ENCODE measurements at places on chromosomes 13 and 19.

GRCh38 chr19:55486971-55487923, 989 bp upstream of the SSC5D start:
- DNase-seq, result no peak

- DNase-seq, result no peak
These were observed 11.6 kb downstream of the URI1 start for GRCh38 chr19:29953352-29954247.

DNA sequence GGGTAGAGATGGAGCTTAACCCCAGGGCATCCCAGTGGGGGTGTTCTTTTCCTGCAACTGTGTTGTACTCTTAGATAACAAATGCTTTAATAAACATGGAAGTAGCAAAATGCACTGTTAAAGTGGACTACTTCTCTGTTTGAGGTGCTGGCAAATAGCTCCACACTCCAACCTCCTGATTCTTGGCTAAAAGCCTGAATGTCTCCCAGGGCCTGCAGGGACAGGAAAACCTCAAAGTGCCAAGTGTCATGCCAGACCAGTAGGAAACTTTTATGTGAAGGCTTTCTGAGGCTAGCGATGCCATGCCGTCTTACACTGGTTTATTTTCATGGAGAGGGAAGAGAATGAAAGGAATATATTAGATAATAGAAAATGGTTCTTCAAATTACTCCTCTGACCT, 6.8 kb downstream of the FREM2 start:
- DNase-seq, result no peak

DNA sequence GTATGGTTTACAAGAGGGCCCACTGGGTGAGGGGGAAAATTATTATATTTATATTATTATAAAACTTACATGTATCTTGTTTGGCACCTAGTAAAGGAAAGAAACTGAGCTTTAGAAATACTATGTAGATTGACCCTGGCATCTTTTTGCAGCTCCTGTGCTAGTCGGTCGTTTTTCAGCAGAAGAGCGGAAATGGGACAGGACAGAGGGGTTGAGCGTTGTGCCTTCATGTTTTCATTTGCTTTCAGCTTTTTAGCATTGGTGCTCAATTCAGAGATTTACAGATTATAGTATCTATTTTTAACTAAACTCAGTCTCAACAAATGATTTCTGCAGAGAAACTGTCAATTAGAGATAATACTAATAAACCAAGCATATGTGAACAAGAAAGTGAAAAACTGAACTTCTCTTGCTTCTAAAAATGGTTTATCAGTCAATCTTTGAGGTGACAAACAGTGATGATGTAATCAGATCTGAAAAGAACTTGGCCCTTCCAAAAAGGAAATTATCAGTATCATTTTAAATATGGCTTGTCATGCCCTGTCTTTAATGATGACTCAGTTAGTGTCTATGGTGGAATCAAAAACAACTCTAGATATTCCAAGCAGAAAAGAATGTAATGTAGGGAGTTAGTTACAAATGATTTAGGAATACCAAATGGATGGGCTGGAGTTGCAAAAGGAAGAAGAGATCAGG, 56.9 kb upstream of the KCTD4 start:
- DNase-seq, result no peak

GRCh38 chr13:44516771-44517170, 59.4 kb downstream of the TSC22D1 start:
- no peak for DNase-seq

DNA sequence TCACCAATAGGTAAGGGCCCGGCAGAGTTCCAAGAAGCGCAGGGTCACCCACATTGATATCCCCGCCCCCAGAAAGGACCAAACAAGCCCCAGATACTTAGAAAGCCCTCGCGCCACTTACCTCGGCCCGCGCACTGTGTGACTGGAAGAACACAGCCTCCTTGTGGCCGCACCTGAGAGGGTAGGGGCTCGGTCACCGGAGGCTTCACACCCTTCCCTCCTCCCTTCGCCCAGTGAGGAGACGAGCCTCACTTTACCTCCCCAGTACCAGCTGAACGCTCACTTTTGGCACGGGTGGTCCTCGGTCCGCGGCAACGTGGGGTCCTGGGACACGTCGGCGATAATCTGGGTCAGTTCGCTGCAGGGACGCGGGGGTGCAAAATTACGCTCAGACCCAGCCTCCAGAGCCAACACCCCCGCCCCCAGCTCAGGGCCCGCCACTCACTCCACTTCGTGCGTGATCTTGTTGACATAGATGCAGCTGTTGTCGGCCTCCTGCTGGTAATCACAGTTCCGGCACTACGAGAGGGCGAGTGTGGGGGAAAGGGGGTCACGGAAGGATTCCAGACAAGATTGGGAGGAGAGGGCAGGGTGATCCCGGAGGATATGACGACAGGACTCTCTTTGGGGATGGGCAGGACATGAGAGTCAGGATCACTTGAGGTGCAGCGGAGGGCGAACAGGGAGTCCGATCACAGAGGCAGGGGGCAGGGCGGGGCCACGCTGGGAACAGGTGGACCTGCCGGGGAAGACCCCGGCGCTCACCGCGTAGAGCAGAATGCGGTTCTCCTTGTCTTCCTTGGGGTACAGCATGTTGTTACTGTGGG, 568 bp downstream of the POLR2I start:
- no peak for DNase-seq

DNA sequence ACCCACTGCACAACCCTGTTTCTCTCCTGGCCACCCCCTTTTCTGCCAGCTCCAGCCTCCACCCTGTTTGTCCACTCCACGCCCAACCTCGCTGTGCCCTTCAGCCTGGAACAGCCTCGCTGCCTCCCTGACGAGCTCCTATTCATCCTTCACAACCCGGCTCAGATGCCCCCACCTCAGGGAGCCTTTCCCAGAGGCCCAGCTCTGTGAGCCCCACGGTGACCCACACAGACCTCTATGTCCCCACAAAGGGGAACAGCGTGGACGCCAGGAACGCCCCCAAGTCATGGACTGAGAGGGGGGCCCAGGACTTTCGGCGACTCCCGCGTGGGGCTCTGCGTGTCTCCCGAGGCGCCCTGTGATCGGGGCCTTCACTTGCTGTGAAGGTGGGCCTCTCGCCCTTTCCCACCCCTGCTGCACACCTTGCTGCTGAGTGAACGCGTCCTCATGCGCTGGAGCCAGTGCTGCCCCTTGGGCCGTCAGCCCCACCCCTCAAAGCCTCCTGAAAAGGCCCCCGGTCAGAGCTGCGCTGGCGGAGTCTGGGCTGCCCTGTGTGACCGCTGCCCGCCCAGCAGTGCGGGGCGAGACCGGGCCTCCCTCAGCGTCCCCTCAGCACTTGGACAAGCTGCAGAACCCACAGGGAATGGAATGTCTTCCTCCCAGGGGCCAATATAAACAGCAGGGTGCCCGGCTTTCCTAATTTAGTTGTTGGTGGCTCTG, 40.0 kb downstream of the ADPRHL1 start:
- no peak for DNase-seq

- no peak for DNase-seq
These were observed 33.0 kb upstream of the SGCG start for GRCh38 chr13:23147827-23148226.

GRCh38 chr13:104737713-104738112, 1671.5 kb upstream of the SLC10A2 start:
- DNase-seq, result no peak

DNA sequence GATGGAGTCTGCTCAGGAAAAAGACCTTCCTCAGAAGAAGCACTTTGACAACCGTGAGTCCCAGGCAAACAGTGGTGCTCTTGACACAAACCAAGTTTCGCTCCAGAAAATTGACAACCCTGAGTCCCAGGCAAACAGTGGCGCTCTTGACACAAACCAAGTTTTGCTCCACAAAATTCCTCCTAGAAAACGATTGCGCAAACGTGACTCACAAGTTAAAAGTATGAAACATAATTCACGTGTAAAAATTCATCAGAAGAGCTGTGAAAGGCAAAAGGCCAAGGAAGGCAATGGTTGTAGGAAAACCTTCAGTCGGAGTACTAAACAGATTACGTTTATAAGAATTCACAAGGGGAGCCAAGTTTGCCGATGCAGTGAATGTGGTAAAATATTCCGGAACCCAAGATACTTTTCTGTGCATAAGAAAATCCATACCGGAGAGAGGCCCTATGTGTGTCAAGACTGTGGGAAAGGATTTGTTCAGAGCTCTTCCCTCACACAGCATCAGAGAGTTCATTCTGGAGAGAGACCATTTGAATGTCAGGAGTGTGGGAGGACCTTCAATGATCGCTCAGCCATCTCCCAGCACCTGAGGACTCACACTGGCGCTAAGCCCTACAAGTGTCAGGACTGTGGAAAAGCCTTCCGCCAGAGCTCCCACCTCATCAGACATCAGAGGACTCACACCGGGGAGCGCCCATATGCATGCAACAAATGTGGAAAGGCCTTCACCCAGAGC, 16.2 kb upstream of the ZNF544 start:
- no peak for DNase-seq

DNA sequence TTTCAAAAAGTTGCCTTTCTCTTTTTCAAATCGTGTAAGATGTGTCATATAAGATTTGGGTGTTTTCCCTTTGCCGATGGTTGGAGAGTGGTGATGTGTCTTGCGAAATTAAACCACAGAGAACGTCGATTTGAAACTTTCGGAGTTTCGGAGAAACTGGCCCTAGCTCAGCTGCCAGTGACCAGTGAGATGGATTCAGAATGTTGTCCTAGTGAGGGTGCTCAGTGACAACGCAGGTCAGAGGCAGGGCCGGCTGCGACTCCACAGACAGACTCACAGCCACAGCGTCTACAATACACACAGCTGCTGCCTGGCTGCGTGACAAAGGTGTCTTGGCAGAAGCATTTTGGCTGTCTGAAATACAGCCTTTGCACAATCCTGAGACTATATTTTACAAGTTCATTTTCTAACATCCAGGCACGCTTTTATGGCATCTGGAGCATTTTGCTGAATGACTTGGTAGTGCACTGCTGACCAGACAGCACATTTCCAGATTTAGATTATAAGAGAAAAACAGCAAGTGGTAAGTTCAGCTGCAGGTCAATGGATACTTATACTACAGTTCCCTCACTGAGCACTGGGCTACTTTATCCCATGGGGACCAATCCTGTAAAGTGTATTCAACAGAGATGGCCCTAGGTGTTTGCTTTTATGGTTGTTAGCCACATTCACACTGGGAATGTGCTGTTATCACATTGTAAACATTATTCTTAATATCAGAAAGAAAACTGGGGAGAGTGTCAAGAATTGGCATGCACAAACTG, 207.5 kb downstream of the KCNRG start:
- DNase-seq, result no peak

DNA sequence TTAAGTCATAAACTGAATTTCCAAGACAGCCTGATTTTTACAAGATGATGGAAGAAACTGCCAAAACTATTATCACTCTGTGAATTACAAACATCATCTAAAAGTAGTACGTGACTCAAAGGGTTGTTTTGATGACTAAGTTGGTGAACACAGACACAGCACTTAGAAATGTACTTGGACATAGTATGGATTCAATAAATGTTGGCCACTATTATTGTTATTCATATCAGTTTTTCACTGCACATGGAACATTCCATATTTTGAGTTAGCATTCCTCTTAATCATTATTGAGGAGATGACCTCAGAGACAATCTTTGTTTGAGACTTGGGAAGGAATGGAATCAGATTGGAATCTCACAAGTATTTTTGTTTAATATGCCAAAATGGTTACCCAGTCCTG, 172.9 kb downstream of the OXGR1 start:
- no peak for DNase-seq

Measured in SK-N-MC (cell line).